Posterior vena cava (tissue), 2 donors: ENCODE measurements at places on chromosomes 12 and 14. TPM values are rescaled to one million over a fixed set of nuclear protein-coding genes. Genes with fewer than 3 reads are reported as not detected.

Gene SPIC
- total RNA-seq, result not detected

GRCh38 chr14:22095860-22096513 is 422.4 kb upstream of the OR4E1 start:
- DNase-seq, result no peak

Gene SUOX
- 15.9 TPM for total RNA-seq

Gene KRT7
- 6.8 TPM for total RNA-seq
